ENCODE measurements at places on chromosomes 3 and 15.

DNA sequence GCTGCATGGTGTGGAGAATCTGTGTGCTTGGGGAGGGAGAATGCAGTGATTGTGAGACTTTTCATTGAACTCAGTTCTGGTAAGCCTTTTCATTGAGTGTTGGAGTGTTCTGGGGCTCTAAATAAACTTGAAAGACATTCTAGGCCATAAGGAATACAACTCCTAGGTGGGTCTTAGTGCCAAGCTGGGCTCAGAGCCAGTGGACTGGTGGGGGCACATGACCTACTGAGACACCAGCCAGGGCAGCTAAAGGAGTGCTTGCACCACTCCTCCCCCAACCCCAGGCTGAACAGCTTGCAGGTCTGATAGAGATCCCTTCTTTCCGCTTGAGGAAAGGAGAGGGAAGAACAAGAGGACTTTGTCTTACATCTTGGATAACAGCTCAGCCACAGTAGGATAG lies 21.7 kb upstream of the KPNA4 start:
- DNase-seq = no peak

- DNase-seq = no peak
These were observed 72.5 kb downstream of the VPS8 start for GRCh38 chr3:184884359-184885017.

GRCh38 chr15:66786222-66786621 lies 84.2 kb downstream of the SMAD6 start:
- no peak for DNase-seq

DNA sequence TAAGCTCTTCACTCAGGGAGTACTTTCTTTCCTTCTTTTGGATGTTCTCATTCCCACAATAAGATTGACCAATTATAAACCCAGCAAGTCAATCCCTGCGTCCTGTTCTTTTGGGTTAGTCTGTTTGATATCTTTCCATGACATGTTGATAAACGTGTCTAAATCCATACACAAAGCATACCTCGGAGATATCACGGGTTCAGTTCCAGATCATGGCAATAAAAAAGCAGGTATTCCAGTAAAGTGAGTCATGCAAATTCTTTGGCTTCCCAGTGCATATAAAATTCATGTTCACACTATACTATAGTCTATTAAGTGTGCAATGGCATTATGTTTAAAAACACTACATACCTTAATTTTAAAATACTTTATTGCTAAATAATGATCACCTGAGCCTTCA lies 667.7 kb downstream of the MAGI1 start:
- no peak for DNase-seq

- no peak for DNase-seq
These were observed 436.5 kb downstream of the CNTN4 start for GRCh38 chr3:2535206-2535605.

DNA sequence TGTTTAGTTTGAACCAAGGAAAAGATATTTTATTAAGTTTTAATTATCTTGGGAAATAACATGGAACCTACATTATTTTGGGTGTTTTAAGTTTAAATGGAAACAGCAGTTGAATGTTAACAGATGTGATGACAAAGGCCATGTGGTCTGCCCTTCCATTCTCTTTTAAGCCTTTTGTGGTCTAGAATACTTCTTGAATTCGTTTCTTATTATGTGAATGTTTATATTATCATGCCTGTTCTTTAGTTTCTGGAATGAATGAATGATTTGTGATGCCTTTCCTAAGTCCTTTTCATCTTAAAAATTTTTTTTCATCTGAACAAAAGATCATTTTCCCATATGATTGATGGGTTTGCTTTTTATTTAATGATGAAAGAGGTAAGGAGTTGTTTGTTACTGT lies 44.6 kb downstream of the SNRK start:
- DNase-seq = no peak

- DNase-seq = no peak
These were observed 29.6 kb downstream of the MSL2 start for GRCh38 chr3:136166507-136166906.

- no peak for DNase-seq
These were observed 62.3 kb downstream of the TMEM39A start for GRCh38 chr3:119401069-119401468.

DNA sequence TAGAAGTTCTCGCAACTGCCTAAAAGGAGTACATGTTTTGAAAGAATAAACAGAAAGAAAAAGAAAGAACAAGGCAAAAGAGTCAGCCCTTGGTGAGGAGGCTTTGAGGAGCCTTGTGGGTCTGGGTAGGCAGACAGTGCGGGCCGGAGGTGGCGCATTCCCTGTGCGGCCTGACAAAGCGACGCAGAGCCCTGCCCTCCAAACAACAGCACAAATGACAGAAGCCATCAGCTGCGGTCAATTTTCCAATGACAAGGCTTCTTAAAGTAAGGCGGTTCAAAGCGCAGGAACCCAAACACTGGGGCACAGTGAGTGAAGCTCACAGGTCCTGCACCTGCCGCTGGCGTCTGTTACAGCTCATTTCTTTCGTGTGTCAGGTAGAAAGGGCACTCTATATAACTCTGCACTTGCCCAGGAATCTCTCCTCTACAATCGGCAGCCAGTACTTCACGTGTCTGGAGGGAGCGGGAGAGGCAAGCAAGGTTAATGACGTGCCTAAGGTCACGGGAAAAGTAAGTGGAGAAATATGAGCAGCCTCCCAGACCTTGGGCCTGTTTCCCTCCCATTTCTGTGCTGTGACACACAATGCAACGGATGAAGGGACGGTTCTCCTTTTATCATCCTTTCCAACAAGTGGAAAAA lies 178.1 kb downstream of the OPA1 start:
- DNase-seq = no peak

- DNase-seq = no peak
These were observed 27.9 kb upstream of the IL1RAP start for GRCh38 chr3:190485830-190486532.

Measured in stimulated activated CD4-positive, alpha-beta T cell treated with anti-CD3 and anti-CD28 coated beads, Interleukin-1b, Interleukin-23, amount 100 ng/mL, for 48 hours (primary cell).